ENCODE measurements at places on chromosomes 16 and 17.

GRCh38 chr17:35146214-35146833, 1.3 kb upstream of the UNC45B start:
- no peak for DNase-seq

DNA sequence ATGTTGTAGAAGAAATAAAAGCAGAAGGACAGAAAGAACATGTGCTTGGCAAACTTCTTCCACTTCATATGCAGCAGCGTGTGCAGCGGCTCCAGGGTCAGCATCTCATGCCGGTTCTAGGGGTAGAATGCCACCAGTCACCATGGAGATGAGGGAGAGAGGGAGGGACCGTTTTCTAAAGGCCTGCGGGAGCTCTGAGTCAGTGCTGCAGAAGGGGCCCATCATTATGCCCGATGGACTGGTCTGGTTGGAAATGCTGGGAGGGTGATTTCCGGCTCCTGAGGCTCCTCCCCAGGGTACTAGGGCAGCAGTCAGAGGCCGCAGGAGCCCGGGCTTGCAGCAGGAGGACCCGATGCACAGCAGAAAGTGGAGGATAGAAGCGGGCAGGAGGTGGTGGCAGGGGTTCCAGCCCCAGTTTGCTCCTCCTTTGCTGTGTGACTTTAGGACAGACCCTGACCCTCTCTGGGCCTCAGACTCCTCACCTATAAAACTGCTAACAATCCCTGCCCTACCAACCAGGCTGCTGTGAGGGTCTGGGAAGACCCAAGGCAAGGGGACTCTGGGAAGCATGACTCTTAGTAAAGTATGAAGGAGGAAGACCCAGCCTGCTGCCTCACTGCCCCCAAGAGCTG, 28.6 kb downstream of the TRPV3 start:
- DNase-seq = no peak

- no peak for DNase-seq
Observed at GRCh38 chr17:28874750-28875149, 19.9 kb downstream of the ERAL1 start.

DNA sequence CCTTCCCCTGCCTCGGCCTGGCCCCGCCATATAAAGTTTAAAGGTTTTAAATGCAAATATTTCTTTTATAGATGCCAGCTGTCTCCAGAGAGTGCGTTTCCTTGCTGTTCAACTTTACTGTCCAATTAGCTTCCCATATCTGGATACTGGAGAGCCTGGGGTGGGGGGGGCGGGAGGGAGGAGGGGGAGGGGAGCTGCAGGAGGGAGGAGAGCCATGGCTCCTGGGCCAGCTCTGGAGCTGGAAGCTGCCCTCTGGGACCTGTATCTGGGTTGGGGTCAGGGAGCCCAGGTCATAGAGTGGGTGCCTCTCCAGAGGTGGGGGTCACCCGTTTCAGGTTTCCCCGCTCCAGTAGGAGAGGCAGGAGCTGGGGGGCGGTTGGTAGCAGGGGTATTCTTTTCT, 6.2 kb upstream of the GSE1 start:
- no peak for DNase-seq

DNA sequence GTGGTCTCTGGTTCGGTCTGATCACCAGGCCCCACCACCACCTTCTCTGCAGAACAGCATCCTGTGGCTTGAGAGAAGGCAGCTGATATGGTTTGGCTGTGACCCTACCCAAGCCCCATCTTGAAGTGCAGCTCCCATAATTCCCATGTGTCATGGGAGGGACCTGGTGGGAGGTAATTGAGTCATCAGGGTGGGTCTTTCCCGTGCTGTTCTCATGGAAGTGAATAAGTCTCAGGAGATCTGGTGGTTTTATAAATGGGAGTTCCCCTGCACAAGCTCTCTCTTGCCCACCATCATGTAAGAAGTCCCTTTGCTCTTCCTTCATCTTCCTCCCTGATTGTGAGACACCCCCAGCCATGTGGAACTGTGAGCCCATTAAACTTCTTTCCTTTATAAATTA, 352.3 kb upstream of the CDH5 start:
- no peak for DNase-seq
